Urinary bladder (tissue), 4 donors: ENCODE measurements at places on chromosomes 1 and 21.
A peak's percentile ranks its signal among the peaks of the same experiment; 100 is the strongest.

DNA sequence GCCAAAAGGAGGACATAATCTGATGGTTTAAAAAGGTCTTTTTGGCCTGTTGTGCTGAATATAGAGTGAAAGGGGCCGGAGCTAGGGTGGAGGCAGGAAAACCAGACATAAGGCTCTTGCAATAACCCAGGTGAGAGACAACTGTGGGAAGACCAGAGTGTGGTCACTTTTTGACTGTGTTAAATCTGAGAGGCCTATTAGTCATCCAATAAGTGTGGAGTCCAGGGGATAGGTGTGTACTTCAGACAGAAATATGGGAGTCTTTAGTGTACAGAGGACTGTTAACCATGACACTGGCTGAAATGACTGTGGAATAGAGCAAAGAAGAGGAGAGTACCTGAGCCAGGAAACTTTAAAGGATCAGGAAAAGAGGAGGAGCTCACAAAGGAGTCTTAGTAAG is 89.3 kb downstream of the VAV3 start:
- DNase-seq: no peak

DNA sequence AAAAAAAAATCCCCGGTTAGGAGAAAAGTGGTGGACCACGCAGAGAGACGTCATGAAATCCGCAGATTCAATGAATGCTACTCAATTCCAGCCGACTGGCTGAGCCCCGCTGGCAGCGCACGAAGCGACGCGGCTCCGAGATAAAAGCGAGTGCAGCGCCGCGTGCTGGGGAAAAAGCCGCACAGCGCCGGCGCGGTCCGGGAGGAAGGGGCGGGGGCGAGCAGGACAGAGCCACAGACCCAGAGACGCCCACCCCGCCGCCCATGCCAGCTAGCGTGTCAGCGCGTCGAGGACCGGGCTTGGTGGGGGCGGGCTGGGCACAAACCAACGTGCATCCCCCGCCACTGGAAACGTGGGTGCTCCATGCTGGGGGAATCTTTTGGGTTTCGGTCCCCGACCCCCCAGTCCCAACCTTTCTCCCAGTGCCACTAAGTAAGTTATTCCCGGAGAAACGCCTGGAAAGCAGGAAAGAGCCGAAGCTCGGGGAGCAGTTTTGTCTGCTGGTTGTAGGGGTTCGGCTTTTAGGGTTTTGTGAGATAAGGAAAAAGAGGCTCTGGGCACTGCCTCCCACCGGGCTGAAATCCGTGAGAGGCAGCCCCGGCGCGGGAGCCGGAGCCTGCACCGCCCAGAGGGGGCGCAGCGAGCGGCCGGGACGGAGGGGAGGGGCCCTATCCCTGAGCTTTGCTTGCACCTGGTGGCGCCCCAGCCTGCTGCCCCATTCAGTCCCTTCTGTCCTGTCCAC is at the start of gene KCNJ6:
TSS of gene KCNJ6 (minus strand) at position 148 of the 742 bp plus-strand sequence. CDS start 75,775 bp downstream, outside the sequence.
- no peak for DNase-seq

- peak; percentile 86 for DNase-seq
Measured at GRCh38 chr1:109090196-109091077, at the start of gene TMEM167B. Gene TMEM167B, plus strand, starts transcription at chr1:109090764. Its CDS starts 109 bp downstream, at chr1:109090873.

DNA sequence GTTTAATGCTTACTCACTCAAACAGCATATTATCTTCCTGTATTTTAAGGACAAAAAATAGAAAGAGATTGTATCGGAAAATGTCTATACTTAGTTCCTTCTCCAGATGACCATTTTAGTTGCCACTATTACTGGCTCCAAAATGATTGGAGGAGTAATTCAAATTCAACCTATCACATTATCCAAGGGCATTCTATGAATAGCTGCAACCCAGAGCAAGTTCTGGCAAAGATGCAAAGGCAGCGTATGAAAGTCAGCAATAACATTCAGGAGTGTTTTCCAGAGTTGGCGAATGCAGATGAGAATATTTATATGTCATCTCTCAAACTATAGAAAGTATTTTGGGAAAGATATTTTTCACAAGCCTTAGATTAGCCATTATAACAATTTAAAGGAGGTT is 389.8 kb upstream of the ADGRL2 start:
- DNase-seq: no peak

DNA sequence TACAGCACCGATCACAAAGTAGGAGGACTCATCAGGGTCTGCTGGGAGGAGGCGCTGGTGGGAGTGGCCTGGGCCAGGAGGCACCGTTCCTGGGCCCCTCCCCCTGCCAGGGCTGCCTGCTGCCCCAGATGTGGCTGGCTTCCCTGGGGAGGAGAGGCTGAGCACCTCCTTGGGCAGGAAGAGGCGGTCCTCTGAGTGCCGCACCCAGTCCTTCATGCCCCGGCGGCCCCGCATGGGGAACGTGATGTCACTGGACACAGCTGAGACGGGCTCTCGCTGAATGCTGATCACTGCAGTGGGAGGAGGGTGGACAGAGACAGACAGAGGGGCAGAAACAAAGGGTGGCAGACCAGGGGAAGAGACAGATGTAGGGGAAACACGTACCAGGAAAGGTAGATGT is 24.8 kb downstream of the ADGRB2 start:
- no peak for DNase-seq

DNA sequence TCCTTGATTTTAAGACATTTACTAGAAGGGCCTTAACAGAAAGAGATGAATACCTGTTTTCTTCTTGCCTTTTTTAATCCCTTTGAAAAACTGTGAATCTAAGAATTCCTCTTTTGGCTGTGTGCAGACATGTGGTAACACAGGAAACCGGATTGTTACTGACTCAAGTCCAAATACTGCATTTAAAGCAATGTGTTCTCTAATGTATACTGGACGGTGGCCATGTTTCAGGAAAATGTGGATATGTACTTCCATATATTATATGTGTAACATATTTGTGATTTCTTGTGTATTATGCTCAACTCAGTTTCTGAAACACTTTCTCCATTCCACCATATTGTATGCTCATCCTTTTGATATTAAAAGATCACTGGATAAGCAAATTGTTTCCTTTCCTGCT is 185.1 kb downstream of the LRRC7 start:
- no peak for DNase-seq

DNA sequence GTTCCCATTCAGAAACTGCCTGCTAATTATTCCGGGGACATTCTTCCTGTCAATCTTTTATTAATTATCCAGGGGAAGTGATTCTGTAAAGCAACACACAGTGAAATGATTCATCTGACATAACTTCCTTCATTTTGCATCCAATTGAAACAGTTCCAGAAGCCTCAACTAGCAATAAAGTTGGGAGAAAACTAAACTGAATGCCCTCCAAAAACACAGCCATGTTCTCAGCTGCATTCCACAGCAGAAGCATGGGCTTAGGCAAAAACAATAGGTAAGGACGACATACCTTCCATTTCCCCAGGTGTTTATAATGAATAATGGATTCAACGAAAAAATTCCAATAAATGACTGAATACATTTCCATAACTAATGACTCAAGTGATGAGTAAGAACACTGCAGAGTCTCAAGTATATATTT is 36.9 kb upstream of the TARBP1 start:
- DNase-seq: no peak

GRCh38 chr1:183287191-183287675 is 101.2 kb downstream of the LAMC2 start:
- no peak for DNase-seq

GRCh38 chr1:117852853-117853553 is 76.4 kb downstream of the GDAP2 start:
- DNase-seq: no peak

GRCh38 chr1:222653178-222653827 is 35.4 kb downstream of the MIA3 start:
- no peak for DNase-seq

GRCh38 chr1:17307329-17307728 is 668 bp upstream of the PADI4 start:
- DNase-seq: no peak

GRCh38 chr1:178633056-178633455 is 92.0 kb upstream of the RALGPS2 start:
- no peak for DNase-seq

DNA sequence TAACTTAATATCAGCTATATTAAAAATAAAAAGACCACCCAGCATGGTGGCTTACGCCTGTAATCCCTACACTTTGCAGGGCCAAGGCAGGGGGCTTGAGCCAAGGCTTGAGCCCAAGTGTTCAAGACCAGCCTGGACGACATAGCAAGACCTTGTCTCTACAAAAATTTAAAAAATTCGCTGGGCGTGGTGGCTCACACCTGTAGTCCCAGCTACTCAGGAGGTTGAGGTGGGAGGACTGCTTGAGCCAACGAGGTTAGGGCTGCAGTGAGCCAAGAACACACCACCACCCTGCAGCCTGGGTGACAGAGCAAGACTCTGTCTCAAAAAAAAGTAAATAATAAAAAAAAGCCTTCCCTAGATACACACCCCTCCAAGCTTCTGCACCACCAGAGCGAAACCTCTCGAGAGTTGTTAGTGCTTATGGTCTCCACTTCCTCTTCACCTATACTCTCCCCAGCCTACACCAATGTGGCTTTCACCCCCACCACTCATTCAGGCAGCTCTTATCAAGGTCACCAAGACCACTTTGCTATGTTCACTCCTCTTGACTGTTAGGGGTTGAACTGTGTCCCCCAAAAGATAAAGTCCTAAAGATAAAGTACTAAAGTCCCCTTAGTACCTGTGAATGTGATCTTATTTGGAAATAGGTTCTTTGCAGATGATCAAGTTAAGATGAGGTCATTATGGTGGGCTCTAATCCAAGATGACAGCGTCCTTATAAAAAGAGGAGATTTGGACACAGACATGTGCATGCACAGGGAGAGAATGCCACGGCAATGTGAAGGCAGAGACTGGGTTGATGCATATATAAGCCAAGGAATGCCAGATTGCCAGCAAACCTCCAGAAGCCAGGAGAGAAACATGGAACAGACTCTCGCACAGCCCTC is 6.8 kb upstream of the PPP1R15B start:
- no peak for DNase-seq

DNA sequence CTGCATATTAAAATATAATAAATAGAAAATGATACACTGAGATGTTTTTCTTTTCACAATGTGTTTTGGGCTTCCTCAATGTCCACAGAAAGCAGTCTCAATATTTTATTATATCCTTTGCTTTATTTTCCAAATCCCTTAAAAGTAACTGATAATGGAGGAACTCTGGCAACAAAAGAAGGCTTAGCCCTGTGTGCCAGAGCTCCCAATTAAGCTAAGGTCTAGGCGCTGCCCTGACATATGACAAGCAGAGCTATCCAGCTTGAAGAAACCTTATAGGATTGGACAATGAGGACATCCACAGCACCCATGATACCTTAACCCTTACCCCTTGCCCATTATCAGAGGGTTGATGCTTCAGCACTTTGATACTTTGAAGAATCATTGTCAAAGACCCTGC is 12.9 kb upstream of the SHCBP1L start:
- no peak for DNase-seq

DNA sequence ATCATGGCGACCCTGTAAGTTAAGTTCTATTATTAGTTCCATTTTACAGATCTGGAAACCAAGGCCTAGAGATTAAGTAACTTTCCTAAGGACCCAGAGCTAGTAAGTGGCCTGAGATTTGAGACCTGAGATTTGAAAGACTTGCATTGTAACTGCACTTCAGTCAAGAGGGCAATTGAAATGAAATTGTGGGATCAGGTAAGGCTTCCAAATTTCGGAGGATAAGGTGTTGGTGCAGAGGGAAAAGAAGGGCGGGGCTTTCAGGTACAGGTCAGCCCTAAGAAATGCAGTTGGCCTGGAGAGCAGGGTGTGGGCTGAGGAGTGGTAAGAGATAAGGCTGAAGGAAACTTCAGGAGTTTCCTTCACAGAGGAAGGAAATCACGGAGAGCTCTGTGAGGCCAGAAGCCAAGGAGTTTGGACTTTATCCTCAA is 51.1 kb downstream of the SLC16A1 start:
- DNase-seq: no peak

DNA sequence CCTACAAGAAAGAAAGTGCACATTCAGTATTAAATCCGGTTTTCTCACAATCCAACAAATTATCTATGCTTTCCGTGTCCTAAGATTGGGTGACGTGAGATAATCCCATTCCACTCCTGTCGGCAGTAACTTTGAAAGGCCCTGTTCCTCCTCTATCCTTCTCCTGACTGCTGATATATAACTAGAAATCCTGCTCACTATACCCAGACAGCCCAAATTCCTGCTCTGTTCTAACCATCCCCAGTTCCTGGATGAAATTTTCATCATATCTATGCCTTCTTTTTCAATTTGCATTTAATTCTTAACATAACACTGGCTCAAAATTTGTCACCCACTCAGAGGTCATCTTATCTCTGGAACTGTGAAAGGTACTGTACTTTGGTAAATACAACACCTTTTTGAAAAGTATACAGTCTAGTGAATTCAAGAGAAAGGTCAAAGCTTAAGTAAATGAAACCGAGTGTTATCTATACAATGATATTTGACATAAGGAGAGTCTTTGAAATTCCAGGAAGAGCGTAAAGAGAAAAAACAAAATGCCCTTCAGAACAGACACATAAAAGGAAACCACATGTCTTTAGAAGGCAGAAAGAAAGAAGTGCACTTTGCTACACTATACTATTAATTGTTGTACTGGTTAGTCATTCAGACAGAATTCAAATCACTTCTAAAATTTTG is 200.5 kb upstream of the NEGR1 start:
- no peak for DNase-seq

- DNase-seq: no peak
Measured at GRCh38 chr1:77983997-77984355, 5.1 kb upstream of the FUBP1 start.

GRCh38 chr1:170939476-170939875 is 4.1 kb downstream of the MROH9 start:
- DNase-seq: no peak

DNA sequence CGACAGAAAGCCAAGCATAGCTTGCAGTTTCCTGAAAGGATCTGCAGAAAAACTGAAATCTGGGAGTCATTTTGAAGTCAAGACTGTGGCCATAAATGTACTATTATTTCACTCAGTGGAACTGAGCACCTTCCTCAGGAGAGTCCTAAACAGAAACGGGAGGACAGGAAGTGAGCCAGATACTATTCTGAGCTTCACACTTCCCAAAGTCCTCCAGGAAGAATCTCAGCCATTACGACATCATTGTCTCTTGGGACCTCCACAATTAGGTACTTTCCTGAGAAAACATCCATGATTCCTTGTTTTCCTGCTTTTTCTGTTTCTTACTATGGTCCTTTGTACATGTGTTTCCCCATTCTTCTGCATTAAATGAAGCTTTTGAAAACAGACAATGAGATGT is 299.2 kb upstream of the USP25 start:
- no peak for DNase-seq
